Stimulated activated CD8-positive, alpha-beta memory T cell treated with anti-CD3 and anti-CD28 coated beads, Interleukin-12 subunit alpha, Interleukin-12 subunit beta, amount 100 ng/mL, for 1 hour (primary cell): ENCODE measurements at places on chromosomes 3 and 15.

- DNase-seq = no peak
Observed at GRCh38 chr3:106816838-106817237, 560.4 kb upstream of the CCDC54 start.

GRCh38 chr3:104458657-104459056 lies 908.1 kb upstream of the ALCAM start:
- no peak for DNase-seq

DNA sequence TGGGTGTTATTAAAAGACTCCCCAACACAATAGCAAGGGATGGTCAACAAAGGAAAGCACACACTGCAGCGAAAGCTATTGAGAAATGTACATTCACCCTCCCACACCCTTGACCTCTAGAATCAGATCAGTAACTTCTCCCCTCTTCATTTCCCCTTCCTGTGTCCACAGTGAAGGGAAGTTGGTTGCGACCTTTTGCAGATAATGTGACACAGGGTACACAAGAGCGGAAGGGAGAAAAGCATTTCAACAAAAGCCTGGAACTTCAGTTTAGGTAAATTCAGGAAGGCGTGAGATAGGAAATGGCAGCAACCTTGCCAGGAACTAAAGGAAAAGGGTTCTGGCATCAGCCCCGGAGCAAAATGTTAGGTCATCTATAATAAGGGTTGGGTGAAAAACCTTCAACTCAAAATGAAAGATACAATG lies 899.8 kb downstream of the MCTP2 start:
- no peak for DNase-seq

GRCh38 chr15:26910715-26911114 lies 43.9 kb downstream of the GABRA5 start:
- DNase-seq = no peak

DNA sequence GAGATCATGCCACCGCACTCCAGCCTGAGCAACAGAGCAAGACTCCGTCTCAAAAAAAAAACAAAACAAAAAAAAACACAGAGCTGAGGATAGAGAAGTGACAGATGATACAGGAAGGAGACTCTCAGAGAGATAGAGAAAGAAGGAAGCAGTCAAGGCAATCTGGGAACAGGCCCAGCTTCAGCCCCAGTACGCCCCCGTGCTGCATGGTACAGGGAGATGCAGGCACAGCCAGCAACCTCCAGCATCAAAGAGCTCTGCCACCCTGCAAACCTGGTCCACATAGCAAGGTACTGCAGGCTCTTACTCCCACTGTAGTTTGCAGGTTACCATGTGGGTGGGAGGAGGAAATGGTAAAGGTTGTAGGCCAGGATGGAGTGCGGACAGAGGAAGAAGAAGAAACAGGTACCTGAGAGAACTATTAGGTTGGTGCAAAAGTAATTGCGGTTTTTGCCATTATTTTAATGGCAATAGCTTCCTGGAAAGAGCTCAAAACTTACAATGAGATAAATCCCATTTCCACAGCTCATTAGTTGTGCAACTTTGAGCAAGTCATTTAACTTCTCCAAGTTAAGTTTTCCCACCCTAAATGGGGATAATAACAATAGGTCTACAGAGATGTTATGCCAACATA lies 253.0 kb downstream of the ARRDC4 start:
- DNase-seq = no peak
